ENCODE measurements at places on chromosomes 1 and 21.

DNA sequence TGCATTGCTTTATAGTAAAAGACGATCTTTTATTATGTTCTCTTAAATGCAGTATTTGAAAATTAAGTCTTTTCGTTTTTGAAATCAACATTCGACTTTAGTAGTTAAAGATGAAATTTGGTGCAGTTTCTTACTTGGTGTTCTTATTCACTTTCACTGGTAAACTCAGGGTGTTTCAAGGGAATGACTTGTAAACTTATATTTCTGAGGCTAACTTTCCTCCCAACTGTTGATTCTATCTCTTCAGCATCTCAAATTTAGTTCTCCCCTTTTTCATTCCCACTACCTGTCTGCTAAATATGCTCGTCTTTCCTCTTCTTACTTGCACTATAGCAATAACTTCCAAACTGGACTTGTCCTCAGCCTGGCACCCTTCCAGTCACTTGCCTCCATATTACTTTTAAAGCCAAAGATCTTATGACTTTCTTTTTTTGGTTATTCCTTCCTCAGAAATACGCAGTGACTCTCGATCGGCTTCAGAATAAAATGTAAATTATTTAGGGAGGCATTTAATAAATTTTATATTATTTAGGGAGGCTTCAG is 988 bp downstream of the SLC35A3 start:
- DNase-seq: peak; percentile 47

DNA sequence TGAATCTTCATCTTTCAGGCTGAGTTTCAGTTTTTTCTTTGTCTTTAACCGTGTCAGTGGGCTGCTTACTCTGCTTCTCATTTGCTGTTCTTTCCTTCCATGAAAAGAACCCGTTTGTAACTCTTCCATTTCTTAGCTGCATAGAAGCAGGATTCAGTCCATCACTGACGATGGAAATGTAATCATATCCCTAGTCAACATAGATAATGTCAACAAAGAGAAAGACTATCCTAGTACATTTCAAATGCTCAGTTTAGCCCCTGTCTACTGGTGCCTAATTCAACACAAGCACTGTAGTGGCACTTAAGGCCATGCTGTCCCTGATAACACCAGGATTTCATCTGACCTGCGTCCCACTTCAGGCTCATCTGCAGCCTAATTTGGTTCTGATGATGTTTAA is 376 bp downstream of the GBP1 start:
- DNase-seq: peak; percentile 24

DNA sequence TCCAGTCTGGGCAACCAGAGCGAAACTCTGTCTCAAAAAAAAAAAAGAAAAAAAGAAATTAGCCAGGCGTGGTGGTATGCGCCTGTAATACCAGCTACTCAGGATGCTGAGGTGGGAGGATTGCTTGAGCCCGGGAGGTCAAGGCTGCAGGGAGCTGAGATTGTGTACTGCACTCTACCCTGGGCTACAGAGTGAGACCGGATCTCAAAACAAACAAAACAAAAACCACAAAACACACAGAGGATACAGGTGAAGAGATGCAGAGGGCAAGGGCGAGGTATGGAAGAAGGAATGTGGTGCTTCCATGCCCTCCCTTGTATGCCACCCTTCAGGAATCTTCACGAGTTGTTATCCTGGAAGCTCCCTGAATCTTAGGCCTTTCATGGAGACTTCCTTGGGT is 68.5 kb downstream of the NDUFS5 start:
- no peak for DNase-seq

- no peak for DNase-seq
Observed at GRCh38 chr1:156905651-156906050, 12.1 kb downstream of the PEAR1 start.

DNA sequence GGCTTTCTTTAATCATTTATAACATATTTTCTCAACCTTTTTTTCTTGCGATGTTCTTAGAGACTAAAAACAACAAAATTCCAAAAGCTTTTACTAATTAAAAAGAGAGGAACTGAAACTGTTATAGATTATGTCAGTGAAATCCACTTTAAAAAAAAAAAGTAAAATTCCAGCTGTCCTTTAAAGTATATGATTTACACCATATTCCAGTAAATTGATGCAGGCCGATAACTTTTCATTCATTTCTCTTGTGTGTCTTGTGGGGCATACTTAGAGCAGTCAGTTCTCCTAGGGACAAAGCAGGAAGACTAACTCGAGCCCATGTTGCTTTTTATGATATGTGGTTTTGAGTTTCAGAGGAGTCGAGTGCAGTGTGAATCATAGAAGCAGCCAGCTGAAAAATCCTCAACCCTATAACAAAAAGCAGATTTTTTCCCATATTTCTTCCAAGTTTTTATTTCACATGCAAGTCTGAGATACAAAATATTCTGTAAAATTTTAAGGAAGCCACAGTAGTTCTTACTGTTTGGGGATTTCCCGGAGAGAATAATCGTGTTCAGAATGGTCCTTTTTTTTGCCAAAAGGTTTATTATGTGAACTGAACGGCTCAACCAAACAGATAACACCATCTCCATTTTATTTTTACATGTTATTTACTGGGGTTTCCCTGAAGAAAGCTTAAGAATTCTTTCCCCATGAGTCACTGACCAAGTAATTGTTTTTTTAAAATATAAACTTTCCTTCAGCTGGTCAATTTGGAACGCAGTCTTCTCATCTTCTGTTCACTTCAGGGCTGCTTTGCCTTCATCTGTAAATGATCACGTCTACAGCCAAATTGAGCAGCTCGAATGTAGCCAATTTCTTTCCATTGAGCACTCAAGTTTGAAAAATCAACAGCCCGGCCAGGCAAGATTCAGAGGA is 77.0 kb upstream of the C1orf105 start:
- DNase-seq: peak; percentile 90

GRCh38 chr1:20058531-20058930 is 11.5 kb upstream of the PLA2G5 start:
- peak; percentile 83 for DNase-seq

GRCh38 chr1:206658264-206658980 is 23.1 kb downstream of the DYRK3 start:
- DNase-seq: peak; percentile 43

DNA sequence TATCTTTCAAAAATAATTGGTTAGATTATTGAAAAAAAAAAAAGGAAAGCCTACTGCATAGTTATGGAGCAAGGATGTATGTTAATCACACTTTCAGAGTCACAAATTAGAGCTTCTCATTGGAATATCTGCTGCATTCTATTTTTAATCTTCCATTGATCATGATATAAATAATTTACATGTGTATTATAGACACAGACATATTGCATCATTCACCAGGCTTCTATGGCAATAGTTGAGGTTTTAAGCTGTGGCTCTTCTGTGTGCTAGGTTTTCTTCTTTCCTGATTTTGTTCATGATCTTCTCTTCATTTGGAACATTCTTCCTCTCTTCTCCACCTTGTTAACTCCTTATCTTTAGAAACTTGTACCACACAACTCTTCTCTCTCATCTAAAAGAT is 123.2 kb upstream of the HMCN1 start:
- peak; percentile 10 for DNase-seq

DNA sequence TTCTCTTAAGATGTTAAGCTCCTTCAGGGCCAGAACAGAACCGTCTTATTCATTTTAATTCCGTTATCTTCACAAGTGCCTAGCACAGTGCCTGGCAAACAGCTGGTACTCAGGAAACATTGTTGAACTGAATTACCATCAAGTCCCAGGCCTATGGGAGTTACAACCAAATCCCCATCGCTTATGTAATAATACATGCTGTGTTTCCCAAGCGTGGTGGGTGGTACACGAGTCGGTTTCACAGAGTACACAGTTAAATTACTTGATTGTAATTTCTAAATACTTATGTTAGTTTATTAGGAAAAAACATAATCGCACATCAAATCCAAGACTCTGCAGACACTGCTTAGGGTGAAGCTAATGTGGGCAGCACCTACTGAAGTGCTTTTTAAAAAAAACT is 1.0 kb downstream of the ANGEL2 start:
- peak; percentile 66 for DNase-seq

DNA sequence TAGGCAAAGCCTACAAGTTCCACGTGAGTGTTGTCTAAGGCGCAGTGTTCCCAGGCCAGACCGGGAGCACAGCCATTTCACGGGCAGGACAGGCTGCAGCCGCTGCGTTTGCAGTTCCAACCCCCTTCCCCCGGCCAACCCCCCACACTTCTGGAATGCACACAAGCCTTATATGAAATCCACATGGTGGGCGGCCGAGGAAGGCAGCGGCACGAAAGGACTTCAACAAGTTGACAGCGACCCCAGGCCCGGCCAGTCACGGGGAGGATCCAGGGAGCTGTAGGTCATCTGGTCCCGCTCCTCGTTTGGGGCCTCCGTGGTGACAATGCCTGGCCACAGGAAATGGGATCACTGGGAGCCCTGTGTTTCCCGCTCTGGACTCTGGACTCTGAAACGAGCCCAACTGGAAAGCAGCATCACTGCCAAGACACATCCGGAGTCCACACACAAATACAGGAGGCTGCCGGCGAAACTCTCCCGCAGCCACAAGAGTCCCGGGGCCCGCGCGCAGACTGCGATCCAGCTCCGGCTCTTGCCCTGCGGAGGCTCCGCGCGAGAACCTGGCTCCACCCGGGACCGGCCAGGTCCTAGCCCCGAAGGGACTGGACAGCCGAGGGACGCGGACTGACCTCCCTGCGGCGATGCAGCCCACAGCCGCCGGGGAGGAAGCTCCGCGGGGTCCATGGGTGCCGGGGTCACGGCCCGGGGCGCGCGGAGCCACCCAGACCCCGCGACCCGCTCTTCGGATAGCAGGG is 794 bp downstream of the NID1 start:
- DNase-seq: peak; percentile 80

DNA sequence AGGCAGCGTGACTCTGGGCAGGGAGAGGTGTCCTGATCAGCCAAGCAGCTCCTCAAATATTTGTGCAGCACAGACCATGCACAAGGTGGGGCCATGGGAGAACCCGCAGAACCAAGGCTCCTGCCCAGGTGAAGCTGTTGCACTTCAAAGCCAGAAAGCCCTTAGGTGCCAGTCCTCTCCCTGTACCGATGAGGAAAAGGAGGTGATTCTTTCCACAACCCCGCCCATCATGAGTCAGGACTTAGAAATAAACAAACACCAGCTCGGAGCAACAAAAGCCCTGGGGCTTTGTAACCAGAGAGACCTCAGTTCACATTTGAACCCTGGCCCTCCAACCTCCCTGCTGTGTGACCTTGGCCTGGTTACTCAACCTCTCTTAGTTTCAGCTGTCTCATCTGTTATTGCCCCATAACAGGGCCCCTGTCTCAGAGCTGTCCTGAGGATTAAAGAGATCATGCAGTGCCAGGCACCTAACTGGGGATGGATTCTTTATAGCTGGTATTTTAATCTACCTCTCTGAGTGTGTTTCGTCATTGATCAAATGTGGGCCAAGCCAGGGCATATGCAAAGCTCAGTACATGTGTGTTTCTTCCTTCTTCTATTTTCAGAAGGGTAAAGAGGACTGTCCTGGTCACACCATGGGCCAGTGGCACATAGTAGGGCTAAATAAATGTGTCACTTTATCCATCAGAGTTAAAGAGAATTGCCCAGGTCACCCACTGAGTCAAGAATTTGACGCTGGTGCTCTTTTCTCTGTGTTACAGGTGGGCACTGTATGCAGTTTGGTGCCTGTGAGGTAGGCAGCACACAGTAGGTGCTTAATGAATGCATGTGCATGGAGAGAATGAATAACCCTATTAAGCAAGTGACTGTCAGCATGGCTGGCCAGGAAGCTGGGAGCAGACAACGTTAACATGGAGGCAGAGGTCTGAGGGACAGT is 1.4 kb downstream of the LDLRAD1 start:
- DNase-seq: peak; percentile 64

DNA sequence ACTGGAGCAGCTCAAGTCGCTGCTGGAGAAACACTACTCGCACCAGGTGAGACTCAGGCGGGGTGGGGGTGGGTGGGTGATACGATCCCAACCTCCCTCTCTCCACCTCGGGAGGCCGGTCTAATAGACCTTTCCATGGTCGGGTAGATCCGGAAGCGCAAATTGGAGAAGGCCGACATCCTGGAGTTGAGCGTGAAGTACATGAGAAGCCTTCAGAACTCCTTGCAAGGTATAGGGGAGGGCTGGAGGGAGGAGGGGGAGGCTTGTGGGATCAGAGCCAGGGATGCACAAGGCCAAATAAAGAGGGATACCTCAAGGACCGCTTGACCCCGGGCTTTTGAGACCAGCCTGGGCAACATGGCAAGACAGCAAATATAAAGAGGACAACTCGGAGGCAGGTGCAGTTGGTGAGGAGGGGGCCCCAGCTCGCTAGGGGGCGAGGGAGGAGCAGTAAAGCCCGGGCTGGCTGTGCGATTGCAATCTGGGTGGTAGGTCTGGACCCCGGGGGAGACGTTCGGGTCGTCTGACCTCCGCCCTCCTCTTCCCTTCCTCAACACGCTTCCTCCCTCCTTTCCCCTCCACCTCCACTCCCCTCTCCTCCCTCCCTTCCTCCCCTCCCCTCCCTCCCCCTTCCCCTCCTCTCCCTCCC is 546 bp downstream of the HES3 start:
- no peak for DNase-seq

- DNase-seq: no peak
Observed at GRCh38 chr1:89833183-89834082, 12.6 kb downstream of the LRRC8D start.

DNA sequence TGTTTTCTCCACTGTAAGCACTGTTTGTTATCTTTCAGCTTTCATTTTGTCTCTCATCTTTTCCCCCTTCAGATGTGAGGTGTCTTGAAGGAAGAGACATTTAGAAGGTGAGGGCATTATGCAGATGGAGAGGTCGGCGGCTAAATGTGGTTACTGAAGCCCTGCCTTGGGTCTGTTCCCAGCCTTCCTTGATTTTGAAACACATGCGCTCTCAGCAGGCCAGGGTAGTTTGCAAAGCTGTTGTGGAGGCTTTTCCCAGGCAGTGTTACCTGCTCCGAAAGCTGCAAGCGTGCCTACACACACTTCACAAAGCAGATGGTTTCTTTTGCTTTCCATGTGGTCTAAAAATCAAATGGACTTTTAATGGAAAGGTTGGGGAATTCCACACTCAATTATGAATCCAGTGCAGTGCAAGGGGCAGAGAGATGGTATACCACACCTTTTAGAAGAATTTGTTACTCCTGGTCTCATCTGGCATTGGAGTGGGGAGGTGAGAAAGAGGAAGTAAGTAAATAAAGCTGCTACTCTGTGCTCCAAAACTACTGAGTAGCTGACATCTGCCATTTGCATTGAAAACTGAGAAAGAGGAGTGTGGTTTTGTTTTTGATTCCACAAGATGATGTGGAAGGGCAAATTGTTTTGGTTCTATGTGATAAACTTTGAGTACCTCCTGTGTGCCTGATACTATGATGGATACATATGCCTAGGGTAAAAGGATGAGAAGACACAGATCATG is 91.9 kb downstream of the NFIA start:
- DNase-seq: no peak

DNA sequence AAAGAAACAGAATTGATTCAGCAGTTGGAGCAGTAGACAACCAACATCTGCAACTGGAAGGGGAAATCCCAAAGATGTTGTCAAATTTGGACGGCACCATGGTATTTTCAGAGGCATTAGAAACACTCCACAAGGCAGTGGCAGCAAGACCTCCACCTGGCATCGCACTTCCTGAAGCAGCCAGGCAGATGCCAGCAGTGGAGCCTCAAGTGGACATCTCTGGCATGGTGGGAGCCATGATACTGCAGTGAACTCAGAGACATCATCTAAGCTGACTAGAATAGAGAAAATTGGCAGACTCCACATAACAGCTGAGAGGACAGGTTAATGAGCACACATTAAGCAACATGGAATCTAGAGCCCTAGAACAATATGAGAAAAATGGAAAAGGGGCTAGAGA is 33.9 kb upstream of the RGS8 start:
- no peak for DNase-seq

- no peak for DNase-seq
Observed at GRCh38 chr1:230292689-230293389, 133.3 kb downstream of the PGBD5 start.

Data from GM23248 (cell line).